ENCODE measurements at places on chromosomes 7 and 10.

- DNase-seq = no peak
Observed at GRCh38 chr7:28088032-28088431, 92.6 kb downstream of the JAZF1 start.

DNA sequence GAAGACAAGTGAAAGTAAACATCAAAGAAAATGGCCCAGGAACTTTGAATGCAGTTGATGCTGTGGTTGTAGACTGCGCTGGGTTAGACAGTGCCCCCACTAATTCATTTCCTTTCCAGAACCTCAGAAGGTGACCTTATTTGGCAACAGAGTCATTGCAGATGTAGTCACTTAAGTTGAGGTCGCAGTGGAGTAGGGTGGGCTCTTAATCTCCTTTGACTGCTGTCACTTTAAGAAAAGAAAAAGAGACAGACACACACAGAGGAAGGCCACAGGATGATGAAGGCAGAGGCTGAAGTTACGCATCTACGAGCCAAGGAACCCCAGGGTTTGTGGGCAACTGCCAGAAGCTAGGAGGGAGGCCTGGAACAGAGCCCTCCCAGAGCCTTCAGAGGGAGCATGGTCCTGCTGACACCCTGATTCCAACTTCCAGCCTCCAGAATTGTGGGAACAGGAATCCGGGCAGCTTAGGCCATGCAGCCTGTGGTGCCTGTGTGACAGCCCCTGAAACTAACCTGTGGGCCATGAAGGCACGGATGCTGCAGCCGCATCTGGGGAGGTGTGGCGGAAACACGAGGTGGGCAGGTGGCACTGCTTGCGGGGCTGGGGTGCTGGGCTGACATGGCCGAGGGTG lies 107.6 kb downstream of the PRKAG2 start:
- no peak for DNase-seq

GRCh38 chr7:2166625-2167280 lies 66.0 kb downstream of the MAD1L1 start:
- DNase-seq = no peak

DNA sequence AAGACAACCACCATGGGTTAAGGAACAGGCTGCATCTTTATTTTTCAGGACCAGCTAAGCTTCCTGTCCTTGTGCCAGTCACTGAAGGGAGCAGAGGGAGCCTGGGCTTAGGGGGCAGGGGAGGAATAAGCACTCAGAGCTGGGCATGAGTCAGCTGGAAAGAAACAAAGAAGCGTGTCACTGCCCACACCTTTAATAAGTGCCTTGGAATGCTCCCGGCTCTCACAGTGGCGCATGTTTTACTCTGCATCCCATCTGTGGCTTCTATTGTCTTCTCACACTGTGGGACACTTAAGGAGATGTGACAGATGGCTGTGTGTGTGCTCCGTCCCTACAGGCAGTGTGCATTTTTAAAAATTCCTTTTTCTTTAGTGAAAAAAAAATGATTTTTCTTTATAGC lies 71.7 kb downstream of the MTURN start:
- DNase-seq = no peak

DNA sequence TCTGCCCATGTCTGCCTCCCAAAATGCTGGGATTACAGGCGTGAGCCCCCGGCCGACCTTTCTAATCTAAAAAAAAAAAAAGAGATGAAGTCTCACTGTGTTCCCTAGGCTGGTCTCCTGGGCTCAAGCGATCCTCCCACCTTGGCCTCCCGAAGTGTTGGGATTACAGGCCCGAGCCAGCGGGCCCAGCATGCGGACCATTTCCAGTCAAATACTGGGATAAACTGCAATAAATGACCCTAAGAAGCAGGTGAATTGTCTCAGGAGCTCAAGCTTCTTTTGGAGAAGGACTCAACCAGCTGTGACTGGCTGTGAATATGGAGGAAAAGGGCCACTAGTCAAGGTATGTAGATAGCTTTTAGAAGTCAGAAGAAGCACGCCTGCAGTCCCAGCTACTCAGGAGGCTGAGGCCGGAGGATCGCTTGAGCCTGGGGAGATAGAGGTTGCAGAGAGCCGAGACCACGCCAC lies 550 bp upstream of the CREM start:
- DNase-seq = no peak

DNA sequence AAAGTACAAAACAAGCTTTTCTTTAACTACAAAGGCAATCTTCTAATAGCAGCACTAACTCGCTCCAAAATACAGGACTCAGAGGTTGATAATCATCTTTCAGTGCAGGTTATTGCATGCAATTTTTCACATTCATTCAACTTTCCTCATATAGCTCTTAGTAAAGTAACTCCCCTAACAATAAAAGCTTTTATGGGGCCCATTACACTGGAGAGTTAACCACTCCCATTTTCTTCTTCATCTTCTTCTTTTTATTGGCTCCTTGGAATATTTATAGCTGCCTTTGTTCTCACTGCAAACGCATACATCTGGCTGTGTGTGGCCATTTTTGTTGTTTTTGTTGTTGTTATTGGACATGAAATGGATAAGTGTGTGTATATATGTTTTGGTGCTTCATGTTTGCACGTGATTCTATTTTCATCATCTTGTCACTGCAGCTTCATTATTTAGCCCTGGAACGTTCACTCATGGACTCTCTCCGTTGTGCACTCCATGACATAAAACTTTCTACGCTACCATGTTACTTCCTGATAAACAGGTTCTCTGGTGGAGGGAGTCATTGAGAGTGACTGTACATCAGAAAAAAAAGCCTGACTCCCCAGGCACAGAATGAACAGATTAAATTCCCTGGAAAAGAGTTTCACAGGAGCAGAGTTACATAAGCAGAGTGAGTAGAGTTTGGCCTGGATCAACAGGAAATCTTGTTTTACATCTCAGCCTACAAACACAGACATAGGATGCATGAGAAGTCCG lies 236.4 kb upstream of the SP4 start:
- no peak for DNase-seq

- DNase-seq = no peak
Observed at GRCh38 chr10:86177537-86178155, 188.9 kb downstream of the GRID1 start.

DNA sequence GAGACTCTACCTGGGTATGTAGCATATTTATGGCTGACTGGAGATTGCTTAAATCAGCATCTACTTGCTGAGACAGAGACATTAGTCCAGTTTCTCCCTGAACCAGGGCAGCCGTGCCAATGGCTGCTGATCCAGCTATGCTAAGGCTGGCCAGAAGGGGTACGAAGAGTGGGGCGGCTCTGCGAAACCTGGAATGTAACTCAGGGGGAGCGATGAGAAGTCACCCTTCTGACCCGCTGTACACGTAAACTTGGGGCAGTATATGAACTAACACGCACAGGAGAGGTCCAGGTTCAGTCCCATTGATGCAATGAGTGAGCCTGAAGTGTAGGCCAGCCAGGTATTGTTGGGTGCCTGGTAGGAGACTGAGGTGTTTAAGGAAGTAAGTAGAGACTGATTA lies 73.7 kb downstream of the PRR15 start:
- no peak for DNase-seq

GRCh38 chr7:114181280-114181679 lies 233.3 kb upstream of the FOXP2 start:
- DNase-seq = no peak

DNA sequence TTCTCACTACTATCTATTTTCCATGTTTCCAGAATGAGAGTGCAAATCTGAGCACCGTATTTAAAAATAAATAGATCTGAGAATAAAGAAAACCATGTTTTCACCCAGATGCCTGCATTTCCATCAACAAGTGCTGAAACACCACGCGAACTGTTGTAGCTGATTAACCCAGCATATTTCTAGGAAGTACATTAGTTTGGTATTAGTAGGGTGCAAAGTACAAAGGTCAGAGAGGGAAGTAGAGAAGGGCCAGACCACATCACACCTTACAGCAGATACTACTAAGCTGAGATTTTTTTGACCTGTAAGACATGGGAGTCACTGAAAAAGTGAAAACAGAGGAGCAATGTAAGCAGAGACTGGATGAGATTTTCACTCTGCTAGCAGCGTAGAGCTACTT lies 181.3 kb downstream of the IMMP2L start:
- DNase-seq = no peak

GRCh38 chr10:110641256-110641655 lies 2.9 kb upstream of the RBM20 start:
- DNase-seq = no peak

- DNase-seq = no peak
Observed at GRCh38 chr7:70512761-70513160, 619.2 kb upstream of the GALNT17 start.

DNA sequence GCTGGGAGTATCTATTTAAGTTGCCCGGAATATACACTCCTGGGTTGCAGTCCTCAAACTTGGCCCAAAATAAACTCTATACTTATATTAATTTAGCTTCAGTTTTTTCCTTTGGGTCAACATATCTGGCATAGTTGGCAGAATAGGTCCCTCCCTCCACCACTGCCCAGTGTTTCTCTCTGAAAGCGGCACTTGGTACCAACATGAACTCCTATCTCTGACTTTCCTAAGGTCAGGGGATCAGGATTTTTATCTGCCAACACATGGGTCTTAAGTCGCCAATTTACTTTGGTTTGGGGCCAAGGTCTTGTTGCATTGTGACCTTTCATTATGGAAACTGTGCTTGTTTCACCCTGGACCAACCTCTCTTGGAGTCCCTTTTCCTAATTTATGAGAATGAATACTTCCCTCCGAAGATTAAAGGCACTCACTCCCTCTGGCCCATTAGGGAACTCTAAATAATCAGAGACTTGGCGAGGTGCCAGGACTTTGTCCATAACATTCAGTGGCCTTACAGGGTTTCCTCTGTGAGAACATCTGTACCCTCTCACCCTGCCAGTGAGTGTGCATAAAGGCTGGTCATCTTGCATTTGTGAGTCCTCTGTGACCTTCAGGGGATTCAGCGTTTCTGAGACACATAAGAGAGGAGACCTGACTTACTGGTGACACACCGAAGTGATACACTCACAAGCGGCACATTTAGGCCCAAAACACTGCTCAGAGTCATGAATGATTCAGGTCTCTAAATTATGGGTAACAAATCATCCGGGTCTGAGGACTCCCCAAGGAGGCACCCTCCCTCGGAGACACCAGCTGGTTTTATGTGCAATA lies 19.7 kb upstream of the FKBP9 start:
- no peak for DNase-seq

- no peak for DNase-seq
Observed at GRCh38 chr10:116490028-116490662, 55.6 kb upstream of the PNLIP start.

DNA sequence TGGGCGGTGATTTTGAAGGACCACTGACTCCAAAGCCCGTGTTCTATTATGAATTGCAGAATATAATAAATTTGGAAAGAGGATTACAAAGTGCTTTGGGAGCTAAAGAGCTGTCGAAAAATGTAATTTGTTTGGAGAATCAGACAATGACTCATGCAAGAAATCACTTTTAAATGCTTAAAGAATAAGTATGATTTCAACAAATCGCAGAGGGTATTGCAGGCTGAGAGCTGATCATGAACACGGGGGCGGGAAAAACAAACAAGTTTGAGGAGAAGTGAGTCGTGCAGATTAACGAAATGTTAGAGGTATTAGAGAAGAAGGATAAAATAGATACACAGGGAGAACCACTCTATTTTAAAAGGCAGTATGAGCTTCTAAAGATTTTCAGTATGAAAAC lies 4.9 kb upstream of the HACD1 start:
- no peak for DNase-seq

DNA sequence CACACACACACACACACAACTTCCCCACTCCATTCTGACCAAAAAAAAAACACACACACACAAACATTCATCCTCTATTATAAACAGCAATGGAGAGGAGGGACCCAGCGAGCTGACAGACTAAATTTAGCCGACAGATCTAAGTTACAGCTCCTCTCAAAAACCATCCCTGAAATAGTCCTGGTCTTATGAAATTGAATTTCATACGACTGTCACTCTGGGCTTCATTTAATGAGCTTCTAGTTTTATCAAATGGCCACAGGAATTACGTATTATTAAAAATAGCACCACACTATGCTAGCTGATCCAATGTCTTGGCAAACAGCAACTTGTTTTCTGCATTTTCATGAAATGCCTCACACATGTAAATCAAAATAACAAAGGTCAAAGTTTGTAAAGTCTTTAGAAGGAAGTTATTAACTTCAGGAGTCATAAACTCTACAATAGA lies 131.3 kb upstream of the ASAH2 start:
- no peak for DNase-seq

GRCh38 chr7:115106316-115106715 lies 184.4 kb downstream of the MDFIC start:
- DNase-seq = no peak

GRCh38 chr7:55095672-55096071 lies 76.9 kb downstream of the EGFR start:
- DNase-seq = no peak

- no peak for DNase-seq
Observed at GRCh38 chr7:138429577-138430250, 30.3 kb upstream of the TRIM24 start.

GRCh38 chr10:119483839-119484238 lies 58.7 kb downstream of the RGS10 start:
- DNase-seq = no peak

DNA sequence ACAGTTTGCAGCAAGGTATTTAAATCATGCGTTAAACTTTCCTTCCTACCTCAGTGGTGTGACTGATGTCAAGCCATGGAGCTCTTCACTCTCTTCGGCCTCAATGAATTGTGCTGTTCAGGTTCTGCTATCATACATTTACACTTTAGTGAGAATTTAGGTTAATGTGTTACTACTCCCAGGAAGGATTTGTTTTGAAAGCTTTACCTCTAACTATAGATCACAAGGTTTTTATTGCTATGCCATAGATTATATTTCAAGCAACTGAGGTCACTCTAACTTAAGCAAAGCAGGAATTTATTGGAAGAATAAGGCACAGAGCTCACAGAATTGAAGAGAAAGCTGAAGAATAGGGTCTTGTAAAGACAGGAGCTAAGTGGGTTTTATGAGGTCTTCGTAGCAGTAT lies 11.0 kb upstream of the ADD3 start:
- DNase-seq = no peak

GRCh38 chr10:67621834-67622233 lies 74.2 kb downstream of the CTNNA3 start:
- no peak for DNase-seq

DNA sequence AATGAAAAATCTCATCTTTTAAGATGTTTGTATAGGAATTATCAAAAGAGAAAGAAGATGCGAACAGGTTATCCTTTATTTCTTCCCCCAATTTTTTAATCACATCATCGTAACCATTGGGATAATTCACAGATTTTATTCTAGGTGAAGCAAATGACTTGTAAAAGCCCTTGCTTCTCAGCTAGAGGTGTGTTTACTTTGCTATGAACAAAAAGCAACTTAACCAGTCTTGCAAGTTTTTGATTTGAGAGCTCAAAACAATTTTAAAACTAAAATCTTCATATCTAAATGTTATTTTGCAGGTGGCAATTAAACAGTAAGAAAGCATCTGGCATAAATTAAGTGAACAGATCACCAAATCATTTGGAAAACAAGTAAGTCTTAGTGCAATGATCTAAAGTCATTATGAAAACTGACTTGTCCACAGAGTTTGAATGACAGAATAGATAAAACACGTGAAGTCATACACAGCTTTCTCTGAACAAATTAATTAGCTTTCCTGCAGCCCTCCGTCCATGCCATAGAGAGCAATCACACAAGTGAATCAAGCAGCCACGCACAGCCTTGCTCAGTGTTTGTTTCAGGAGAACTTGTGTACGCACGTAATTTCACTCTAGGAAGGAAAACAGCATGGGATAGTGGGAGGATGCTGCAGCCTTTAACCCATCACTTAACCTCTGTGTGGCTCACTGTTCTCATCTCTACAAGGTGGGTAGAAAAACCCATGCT lies 85.0 kb upstream of the ZNF800 start:
- DNase-seq = no peak

- DNase-seq = no peak
Observed at GRCh38 chr10:49696311-49696710, 16.9 kb downstream of the C10orf53 start.

GRCh38 chr10:130052193-130052592 lies 58.4 kb downstream of the C10orf143 start:
- DNase-seq = no peak

All from cortex of kidney (tissue), 1 donor.